Forelimb muscle (tissue), 1 donor: ENCODE measurements at places on chromosomes 5 and 9. TPM values are rescaled to one million over a fixed set of nuclear protein-coding genes. Genes with fewer than 3 reads are reported as not detected.
A peak's percentile ranks its signal among the peaks of the same experiment; 100 is the strongest.

Gene NKD2
- 2.4 TPM for polyA plus RNA-seq

Gene RASEF
- 0.43 TPM for polyA plus RNA-seq

Gene LRRC19
- polyA plus RNA-seq = 0.11 TPM

Gene FGF10
- polyA plus RNA-seq = 4.5 TPM

Gene CD14
- polyA plus RNA-seq = 18.3 TPM

Gene SOX30
- polyA plus RNA-seq = 0.42 TPM

Gene PLEKHG4B
- polyA plus RNA-seq = 0.46 TPM

Gene PCA3
- polyA plus RNA-seq = 1.0 TPM

Gene CD72
- 2.6 TPM for polyA plus RNA-seq

Gene ZCCHC9
- 27.2 TPM for polyA plus RNA-seq

Gene SLC6A19
- polyA plus RNA-seq = not detected

Gene NEUROG1
- not detected for polyA plus RNA-seq

DNA sequence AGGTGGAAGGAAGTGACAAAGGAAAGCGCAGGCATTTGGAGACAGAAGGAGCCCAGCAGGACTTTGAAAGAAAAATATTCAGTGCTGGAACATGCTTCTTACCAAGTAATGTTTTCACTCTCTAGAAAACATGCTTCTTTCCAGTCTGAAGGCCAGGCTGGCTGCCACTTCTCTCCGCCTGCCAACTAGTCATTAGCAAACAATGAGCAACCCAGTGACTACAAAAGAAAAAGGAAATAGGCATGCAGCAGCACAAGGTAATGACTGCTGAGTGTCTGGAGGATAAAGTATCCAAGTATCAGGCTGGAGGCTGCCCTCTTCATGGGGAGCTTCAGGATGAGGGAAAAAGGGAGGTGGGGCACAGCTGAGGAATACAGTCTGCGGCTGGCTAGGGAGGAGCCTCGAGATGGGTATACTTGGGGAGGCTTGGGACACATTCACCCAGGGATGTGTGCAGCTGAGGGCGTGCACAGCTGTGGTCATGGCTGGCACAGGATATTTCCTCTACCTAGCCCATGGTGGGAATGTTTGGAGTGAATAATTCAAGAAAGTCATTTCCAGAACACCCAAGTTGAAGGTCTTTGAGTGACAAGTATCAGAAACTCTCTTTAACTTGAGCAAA, 161.5 kb upstream of the KIF2A start:
- no peak for DNase-seq

DNA sequence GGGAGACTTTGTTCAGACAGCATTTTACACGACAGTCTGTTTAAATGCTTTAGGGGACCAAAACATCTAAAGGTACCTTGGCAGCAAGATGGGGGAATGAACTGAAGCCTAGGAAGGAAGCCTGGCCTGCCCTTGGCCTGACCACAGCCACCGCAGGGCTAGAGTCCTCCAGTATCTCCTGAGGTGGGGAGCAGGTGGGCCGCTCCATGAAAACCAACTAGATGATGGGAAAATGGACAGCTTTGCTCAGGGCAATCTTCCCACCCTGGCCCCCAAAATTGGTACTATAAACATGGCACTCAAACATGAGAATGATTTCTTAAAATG, 153.3 kb downstream of the AUH start:
- DNase-seq = no peak

GRCh38 chr9:95226921-95227320, 90.6 kb downstream of the FANCC start:
- DNase-seq = no peak

DNA sequence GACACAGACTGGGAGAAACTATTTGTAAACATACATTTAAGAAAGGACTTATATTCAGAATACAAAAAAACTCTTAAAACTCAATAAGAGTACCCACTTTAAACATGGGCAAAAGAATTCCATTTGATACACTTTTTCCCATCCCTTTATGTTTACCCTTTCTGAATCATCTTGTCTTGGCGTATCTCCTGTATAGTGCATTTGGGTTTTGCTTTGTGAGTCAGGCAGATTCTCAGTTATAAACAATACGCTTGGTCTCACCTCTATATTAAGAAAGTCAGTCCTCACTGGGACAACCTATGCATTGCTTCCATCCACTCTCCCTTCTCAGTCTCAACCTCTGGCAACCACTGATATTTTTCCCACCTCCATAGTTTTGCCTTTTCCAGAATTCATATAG, 27.3 kb upstream of the ADAMTS6 start:
- no peak for DNase-seq

DNA sequence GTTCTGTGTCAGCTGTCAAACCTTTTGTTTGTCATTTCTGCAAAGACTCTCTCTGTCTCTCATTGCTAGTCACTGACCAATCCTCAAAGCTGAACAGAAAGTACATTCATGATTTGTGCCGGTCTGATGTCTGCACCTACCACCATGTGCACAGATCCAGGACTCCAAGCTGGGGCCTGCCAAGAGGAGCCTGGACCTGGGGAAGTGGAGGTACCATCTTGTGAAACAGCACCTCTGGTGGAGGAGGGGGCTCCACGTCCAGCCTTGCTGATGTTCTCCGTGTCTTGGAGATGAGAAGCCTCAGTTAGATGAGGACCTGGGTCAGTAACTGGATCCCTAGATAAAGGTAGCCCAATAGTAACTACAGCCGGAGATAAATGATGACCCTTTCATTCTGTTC, 98.9 kb downstream of the TENT4A start:
- DNase-seq = no peak

DNA sequence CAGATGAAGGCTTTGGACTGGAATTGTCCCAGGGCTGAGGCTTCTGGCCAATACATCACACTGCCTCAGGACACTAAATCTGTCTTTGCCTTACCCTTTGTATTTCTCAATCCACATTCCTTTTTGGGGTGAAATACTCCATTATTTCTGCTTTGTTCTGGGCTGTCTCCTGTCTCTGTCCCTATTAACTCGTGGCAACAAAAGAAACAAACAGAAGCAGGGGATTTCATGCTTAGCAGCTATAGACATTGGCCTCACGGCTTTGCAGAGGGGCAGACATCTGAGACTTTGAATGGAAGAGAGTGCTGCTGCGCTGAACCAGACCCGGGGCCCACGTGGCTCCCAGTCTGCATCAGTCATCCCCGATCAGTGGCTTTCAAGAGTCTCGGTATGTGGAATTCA, 129.7 kb downstream of the ARL15 start:
- no peak for DNase-seq

GRCh38 chr9:20041697-20042081, 252.9 kb upstream of the SLC24A2 start:
- DNase-seq = no peak

- DNase-seq = no peak
Observed at GRCh38 chr9:131579789-131580211, 34.5 kb downstream of the PRRT1B start.

DNA sequence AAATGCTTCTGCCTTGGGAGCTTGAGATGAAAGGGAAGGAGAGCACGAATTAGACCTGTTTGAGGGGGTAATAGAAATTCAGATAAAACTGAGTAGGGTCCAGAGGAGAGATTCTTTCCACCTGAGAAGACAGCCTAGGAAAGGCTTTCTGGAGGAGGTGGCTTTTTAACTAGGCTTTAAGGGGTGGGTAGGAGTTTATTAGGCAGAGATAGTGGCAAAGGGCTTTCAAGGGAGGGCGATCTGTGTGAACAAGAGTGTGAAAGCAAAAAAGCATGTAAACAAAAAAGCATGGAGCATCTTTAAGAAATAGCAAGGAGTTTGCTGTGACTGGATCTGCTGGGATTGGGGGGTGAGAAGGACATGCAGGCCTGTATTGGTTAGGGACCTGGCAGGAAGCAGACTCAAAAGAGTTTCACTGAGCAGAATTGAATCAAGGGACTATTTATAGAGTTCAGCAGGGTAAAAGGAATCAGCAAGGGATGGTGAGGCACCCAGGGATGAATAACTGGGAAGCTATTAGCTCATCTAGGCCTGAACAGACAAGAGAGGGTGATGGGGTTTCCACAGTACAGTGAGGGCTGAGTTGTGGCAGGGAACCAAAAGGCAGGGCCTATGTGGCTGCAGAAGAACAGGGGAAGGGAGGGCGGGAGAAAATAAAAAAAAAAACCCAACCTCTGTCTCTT, 18.8 kb downstream of the SLC1A1 start:
- no peak for DNase-seq

- no peak for DNase-seq
Observed at GRCh38 chr9:134054891-134055811, 12.7 kb downstream of the BRD3 start.

DNA sequence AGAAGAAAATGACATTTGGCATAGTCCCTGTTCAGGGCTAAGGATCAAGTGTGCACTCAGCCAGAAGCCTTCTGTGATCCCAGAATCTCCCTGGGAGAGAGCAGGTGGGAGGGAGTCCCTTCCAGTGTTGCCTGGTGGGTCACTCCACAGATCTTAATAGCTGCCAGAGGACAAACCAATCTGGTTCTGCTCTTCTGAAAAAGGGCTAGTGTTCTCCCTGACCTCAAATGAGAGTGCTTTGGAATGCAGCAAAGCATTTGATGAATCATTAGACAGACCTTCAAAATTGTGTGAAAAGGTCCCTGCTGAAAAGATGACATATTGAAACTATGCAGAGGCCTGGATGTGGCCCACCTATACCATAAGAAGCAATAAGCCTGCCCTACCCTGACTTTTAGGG, 339.7 kb downstream of the TMEM232 start:
- DNase-seq = no peak

DNA sequence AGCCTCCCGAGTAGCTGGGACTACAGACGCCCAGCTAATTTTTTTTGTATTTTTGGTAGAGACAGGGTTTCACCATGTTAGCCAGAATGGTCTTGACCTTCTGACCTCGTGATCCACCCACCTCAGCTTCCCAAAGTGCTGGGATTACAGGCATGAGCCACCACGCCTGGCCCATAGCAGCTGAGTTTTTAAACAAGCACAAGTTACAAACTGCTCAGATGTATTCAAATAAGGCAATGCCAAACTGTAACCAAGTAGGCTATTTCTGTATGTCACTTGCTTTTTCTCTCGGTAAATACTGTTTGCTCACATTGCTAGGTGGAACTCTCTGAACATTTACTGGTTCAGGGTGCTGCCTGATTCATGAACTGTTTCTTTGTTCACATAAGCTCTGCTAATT, 799.3 kb upstream of the NUDT12 start:
- no peak for DNase-seq

- peak; percentile 73 for DNase-seq
Observed at GRCh38 chr9:107251756-107252322, 31.2 kb upstream of the RAD23B start.

GRCh38 chr5:67896930-67897313, 318.6 kb upstream of the PIK3R1 start:
- no peak for DNase-seq

GRCh38 chr5:95921501-95921900, 40.1 kb downstream of the ELL2 start:
- no peak for DNase-seq

DNA sequence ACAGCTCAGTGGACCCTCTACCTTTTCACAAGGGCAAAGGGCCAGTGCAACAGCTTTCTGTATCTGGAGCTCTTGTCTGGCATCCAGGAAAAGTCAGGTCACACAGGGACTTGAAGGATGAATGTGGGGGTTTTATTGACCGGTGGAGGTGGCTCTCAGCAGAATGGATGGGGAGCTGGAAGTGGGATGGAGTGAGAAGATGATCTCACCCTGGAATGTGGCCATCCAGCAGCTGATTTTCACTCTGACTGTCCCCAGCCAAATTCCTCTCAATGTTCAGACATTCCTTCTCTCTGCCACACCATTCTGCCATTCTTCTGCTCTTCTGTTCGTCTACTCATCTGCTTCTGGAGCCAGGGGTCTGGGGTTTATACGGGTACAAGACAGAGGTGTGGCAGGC, 1119.9 kb downstream of the TAF11L14 start:
- DNase-seq = no peak

GRCh38 chr5:148209151-148209770, 6.4 kb downstream of the SPINK6 start:
- DNase-seq = no peak

- no peak for DNase-seq
Observed at GRCh38 chr5:93078082-93079038, 502.7 kb downstream of the NR2F1-AS1 start.
